ENCODE measurements at places on chromosomes 1 and 21.

DNA sequence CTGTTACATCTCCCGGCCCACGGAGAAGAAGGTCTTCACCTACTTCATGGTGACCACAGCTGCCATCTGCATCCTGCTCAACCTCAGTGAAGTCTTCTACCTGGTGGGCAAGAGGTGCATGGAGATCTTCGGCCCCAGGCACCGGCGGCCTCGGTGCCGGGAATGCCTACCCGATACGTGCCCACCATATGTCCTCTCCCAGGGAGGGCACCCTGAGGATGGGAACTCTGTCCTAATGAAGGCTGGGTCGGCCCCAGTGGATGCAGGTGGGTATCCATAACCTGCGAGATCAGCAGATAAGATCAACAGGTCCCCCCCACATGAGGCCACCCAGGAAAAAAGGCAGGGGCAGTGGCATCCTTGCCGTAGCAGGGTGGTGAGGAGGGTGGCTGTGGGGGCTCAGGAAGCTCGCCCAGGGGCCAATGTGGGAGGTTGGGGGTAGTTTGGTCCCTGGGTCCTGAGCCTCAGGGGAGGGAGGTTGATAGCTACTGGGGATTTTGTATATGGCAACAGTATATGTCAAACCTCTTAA, 2.3 kb downstream of the GJB4 start:
- DNase-seq, result no peak

GRCh38 chr1:99623554-99623953, 22.4 kb upstream of the PALMD start:
- DNase-seq, result no peak

- no peak for DNase-seq
Measured at GRCh38 chr1:201758499-201759050, 70.4 kb upstream of the IPO9 start.

GRCh38 chr1:150997949-150998348, 8.8 kb downstream of the MINDY1 start:
- no peak for DNase-seq

GRCh38 chr1:104929280-104929679, 1179.6 kb downstream of the AMY1C start:
- no peak for DNase-seq

DNA sequence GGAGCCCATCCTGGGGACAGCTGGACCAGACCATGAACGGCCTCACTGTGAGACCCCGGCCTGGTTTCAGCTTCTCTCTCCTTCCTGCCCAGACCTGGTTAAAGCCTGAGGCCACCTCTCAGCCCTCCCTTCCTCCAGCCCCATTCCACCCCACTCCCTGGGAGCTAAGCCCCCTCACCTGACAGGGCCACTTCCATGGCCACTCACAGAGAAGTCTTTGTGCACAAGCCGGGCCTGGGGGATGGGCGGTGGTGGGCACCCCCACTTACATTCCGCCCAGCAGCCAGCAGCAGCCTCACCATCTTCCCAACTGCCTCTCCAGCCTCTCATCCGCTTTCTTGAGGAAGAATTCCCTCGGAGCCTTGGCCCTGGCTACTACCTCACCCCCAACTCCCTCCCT, 40.4 kb downstream of the RHBG start:
- DNase-seq, result no peak

GRCh38 chr1:198156111-198156744, 570 bp upstream of the NEK7 start:
- peak; percentile 68 for DNase-seq

DNA sequence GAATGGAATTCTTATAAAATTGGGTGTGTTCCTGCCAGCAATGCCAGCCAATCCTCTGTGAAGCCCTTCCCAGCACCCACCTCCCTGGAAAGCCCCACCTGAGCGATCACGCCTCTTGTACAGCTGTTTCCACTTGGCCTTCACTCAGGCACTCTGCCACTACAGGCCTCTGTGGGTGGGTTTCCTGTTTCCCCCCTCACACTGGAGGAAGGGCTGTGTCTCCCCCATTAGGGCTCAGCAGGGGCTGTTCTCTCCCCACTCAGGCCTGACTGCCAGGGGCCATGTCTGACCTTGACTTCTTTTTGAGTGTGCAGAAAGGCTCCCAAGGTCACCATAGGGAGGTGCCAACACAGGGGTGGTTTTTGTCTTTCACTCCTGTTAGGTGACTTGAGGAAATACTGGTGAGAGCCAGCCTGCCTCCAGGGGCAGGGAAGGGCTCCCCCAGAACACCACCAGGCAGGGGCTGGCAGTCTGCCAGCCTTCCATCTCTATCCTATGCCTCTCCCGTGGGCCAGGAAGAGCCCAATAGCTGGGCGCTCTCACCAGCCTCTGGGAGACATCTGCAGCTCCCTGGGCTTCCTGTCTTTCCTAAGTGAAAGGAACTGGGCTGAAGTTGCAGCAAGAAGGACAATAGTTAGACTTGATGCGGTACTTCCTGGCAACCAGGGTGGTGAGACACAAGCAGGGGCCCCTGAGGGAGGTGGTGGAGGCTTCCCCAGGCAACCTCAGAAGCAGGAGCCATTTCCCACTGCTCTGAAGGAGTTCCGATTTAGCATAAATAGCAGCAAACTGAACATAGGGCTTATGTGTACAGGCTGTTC, 49.1 kb downstream of the ELK4 start:
- DNase-seq, result peak; percentile 80

GRCh38 chr1:242506724-242507123, 17.8 kb downstream of the PLD5 start:
- no peak for DNase-seq

GRCh38 chr1:226821719-226822085, 48.7 kb upstream of the PSEN2 start:
- DNase-seq, result no peak

DNA sequence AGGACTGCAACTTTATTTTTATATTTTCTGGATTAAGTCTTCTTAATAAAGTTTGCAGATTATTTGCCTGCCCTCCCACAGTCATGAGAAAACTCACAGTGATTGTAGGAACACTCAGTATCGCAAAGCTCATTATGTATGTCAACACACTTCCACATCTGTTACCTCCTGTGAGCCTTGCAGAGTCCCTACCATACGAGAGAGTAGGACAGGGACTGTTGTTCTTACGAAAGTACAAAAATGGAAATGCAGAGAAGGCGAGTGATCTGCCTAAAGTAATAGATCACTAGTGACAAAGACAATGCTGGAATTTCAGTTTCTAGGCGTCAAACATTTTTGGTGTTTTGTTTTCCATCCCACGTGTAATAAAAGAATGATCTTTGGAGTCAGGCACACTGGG, 131.7 kb downstream of the SYT2 start:
- DNase-seq, result no peak

DNA sequence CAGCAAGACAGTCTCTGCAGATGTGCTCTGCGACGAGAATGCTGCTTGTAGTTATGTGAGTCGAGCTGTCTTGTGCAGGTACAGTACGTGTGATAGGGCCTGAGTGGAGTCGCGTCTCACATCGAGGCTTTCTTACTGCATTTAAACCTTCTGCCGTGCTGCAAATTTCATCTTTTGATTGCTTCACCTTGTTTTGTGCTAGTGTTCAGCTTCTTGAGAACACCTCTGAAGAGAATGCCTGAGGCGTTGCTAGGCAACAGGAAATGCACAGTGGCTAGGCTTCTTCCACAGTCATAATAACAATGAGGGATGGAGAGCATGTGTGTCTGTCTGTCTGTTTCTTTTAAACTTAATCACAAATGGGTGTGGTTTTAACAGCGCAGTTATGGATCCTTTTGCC, 52.9 kb downstream of the MRPS6 start:
- no peak for DNase-seq

GRCh38 chr1:66978201-66978600, 53.4 kb downstream of the MIER1 start:
- no peak for DNase-seq

DNA sequence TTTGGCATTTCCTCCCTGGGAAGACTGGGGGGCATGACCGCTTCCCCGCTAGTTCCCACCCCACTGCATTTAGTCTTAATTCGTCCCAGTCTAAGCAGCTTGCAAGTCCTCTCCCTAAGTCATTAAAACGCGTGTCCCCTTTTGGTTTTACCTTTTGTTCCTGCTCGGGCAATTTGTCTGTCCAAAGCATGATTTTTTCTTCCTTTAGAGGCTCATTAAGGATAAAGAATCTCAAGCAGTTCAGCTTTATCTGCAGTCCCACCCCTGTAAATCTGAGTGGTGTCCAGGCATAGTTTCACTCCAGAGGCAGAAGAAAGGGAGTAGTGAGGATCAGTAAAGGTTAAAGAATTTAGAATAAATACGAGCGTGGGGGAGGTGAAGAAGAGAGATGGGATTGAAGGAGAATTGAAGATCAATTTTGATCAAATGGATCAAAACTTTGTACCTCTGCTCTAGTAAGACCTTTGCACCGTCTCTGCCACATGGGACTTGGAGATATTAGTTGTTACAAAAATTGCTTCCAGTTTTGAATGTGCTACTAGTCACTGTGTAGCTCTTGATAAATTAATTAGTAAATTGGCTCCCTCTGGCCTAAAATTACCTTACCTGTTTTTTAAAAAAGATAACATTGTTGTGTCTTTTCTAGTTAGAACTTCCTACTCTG, 989 bp upstream of the ETV3 start:
- no peak for DNase-seq

DNA sequence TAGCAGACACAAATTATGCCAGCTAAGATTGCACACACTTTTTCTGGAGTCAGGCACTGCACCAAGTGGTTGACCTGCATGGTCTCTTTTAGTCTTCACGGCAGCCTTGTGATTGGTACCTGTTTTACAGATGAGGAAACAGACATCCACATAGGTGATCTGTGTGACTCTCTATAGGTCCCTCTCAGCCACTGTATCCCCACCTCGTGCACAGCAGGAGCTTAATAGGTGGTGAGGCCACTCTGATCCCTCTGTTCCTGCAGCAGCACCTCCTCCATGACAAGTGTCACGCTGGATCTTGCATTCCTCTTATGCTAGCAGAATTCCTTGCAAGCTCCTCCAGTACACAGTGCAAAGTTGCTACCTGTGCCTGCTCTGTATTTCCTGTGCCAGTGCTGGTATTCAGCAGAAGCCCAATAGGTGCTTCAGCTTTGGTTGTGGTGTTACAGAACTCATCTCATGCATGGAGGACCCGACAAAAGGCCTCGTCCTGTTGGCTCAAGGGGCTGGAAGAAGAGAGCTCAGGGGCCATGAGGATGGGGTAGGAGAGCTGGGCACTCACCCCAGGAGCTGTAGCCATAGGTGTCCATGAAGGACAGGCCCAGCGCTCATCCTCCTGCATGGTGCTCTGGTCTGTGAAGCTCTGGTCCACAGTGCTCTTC, 546.7 kb downstream of the PTPRU start:
- DNase-seq, result no peak

- no peak for DNase-seq
Measured at GRCh38 chr1:9784508-9785133, 39.1 kb downstream of the CLSTN1 start.

GRCh38 chr1:115833856-115834255, 7.1 kb downstream of the NHLH2 start:
- DNase-seq, result no peak

DNA sequence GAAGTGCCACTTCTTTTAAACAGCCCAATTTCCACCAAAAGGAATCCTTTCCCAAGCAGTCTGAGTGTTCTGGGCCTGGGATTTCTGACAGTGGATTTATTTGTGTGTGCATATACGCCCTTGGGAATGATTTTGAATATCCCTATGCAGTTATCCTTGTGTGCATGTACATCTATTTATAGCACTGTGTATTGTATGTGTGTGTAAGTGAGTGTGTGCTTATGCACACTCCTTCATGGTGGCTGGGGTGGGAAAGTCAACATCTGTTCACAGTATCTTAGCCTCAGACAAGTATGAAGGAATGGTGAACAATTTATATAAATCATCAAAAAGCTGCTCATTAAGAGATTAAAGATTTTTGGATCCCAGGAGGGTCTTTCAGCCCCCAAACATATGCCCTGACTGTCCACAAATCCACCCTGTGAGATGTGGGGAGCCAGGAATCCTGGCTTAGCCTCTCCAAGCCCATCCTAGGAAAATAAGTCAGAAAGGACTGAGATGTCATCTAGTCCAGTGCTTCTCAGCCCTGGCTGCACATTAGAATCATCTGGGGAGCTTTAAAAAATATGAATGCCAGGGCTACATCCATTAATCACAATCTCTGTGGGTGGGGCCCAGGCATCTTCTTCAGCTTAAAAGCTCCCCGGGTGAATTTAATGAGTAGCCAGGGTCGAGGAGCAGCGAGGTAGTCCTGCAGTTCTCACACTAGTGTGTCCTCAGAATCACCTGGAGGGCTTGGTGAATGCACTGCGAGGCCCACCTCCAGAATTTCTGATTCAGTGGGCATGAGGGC, 101.4 kb downstream of the PLXNA2 start:
- DNase-seq, result no peak

- DNase-seq, result no peak
Measured at GRCh38 chr1:3821004-3821403, 24.7 kb upstream of the LRRC47 start.

GRCh38 chr1:204331847-204332487, 27.8 kb downstream of the PLEKHA6 start:
- no peak for DNase-seq

GRCh38 chr1:206693592-206693991, 8.9 kb downstream of the MAPKAPK2 start:
- DNase-seq, result no peak

GRCh38 chr1:106465666-106466065, 590.8 kb upstream of the PRMT6 start:
- DNase-seq, result no peak

DNA sequence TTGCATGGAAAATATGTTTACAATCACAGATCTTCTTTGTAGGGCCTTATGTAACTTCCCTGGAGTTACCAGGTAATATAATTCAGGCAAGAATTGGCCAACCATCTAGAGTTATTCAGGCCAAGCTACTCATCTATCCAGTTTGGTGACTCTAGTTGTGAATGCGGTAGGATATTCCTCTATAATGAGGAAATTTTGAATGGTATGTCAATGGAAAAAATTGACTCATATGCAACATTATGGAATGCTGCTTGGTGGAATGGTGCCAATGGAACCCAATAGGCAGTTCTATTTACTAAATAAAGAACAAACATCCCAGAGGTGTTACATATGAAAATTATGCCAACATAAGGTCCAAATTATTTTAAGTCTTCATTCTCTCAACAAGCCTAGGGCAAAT, 5.6 kb upstream of the TNFSF18 start:
- no peak for DNase-seq

DNA sequence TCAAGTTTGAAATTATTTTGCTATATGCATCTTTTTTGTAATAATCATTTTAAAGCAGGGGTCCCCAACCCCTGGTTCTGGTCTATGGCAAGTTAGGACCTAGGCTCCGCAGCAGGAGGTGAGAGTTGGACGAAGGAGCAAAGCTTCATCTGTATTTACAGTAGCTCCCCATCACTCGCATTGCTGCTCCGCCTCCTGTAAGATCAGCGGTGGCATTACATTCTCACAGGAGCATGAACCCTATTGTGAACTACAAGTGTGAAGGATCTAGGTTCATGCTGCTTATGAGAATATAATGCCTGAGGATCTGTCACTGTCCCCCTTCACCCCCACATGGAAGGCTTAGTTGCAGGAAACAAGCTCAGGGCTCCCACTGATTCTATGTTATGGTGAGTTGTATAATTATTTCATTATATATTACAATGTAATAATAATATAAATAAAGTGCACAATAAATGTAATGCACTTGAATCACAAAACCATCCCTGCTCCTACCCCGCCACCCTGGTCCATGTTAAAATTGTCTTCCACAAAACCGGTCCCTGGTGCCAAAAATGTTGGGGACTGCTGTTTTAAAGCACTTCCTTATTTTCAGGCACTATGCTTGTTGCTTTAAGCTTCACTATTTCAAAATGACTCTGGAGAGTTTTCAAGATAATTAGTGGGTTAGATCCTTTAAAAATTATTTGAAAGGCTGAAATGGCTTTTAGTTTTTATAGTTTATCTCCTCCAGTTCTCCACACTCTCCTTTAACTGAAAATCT, 74.8 kb downstream of the PLA2G4A start:
- no peak for DNase-seq

GRCh38 chr1:189859385-189859977, 618.2 kb downstream of the BRINP3 start:
- no peak for DNase-seq
